Activated T-cell treated with anti-CD3 and anti-CD28 coated beads for 4 hours (primary cell): ENCODE measurements at places on chromosomes 4 and X.

DNA sequence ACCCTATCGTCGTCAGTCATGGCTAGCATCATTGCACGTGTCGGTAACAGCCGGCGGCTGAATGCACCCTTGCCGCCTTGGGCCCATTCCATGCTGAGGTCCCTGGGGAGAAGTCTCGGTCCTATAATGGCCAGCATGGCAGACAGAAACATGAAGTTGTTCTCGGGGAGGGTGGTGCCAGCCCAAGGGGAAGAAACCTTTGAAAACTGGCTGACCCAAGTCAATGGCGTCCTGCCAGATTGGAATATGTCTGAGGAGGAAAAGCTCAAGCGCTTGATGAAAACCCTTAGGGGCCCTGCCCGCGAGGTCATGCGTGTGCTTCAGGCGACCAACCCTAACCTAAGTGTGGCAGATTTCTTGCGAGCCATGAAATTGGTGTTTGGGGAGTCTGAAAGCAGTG is 1.6 kb downstream of the ZCCHC12 start:
- no peak for DNase-seq

GRCh38 chr4:1104647-1105046 is 8.7 kb downstream of the RNF212 start:
- no peak for DNase-seq

GRCh38 chr4:7732263-7732662 is 207.4 kb downstream of the AFAP1 start:
- no peak for DNase-seq

DNA sequence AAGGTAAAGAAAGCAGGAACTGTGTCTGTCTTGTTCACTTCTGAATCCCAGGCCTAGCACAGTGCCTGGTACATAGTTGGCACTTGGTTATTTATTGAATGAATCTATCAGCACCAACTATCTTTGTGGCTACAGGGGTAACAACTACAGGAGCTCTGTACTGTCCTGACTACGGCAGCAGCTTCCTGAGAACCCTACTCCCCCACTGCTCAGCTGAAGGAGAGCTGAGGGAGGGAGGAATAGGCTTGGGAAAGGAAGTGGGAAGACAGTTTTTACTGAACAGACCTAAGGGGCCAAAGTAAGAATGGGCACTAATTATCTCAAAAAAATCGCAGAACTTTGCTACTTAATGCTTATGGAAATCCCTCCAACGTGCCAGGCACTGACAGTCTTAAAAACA is 156.1 kb upstream of the RAPGEF2 start:
- DNase-seq = no peak

- no peak for DNase-seq
Observed at GRCh38 chr4:70793626-70794025, 46.1 kb downstream of the GRSF1 start.

DNA sequence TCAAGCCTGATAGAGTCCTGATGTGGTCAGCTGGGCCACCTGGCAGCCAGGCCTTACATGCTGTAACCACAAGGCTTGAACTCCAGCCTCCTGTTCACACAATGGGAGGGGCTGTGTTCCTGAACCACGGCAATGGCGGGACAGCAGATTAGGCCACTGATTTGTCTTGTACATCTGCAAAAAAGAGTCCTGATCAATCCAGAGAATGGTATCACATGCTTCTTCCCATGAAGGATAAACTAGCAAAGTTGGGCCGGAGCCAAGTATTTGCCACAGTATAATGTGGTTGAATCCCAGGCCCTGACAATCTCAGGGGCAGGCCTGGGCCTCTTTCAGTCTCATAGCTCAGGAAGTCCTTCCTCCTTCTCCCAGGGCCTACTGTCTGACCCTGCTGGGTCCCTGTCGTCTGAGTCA is 2182.5 kb upstream of the AGA start:
- DNase-seq = no peak

GRCh38 chr4:54090804-54091623 is 8.9 kb upstream of the GSX2 start:
- DNase-seq = no peak

- no peak for DNase-seq
Observed at GRCh38 chr4:70183168-70183939, 12.2 kb upstream of the ODAM start.

DNA sequence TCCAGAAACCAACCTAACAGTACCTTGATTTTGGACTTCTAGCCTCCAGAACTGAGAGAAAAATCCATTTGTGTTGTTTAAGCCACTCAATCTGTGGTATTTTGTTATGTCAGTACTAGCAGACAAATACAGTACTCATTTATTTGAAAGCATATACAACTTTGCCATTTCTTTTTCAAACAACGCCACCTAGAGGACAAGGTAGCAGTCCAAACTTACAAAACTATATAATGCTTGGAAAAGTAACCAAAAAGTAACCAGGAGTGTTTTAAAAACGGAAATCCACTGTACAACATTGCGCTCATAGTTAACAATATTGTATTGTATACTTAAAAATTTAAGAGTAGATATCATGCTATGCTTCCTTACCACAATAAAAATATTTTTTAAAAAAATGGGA is 37.0 kb upstream of the FGF13 start:
- DNase-seq = no peak

GRCh38 chr4:113921089-113921794 is 58.2 kb downstream of the ARSJ start:
- no peak for DNase-seq
